NCI-H446 (cell line): ENCODE measurements at places on chromosomes 5 and 9.

DNA sequence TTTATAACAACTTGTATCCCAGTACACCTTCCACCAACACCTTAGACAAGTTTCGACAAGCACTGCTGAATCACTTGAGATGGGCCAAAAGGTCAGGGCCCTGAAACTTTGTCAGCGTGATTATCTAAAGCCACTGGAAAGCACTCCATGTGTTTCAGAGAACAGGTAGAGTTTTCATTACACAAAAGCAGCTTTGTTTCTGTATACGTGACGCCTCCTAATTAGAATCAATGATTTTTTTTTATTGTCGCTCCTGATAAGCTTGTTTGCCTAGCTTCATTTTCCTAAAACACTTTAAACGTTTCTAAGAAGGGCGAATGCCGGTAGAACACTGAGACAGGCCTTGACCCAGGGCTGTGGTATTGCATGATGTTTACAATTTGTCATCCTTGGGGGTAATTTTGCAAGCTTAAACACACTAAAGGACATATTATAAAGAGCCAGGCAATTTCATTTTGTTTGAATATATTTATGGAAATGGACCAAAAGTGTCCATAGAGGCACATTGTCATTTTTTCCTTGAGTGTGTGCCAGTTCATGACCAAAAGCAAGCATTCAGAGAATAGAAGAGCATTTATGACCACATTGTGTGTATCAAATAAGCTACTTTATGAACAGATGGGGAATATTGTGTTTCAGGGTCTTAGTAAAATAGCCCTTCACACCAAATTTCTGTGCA is 193.6 kb downstream of the GLIS3 start:
- no peak for DNase-seq

- DNase-seq: no peak
These were observed 41.8 kb downstream of the LMNB1 start for GRCh38 chr5:126818736-126819135.

GRCh38 chr5:157877821-157878220 is 18.9 kb upstream of the CLINT1 start:
- no peak for DNase-seq

- no peak for DNase-seq
These were observed 214.8 kb downstream of the TTLL11 start for GRCh38 chr9:121878271-121878822.

DNA sequence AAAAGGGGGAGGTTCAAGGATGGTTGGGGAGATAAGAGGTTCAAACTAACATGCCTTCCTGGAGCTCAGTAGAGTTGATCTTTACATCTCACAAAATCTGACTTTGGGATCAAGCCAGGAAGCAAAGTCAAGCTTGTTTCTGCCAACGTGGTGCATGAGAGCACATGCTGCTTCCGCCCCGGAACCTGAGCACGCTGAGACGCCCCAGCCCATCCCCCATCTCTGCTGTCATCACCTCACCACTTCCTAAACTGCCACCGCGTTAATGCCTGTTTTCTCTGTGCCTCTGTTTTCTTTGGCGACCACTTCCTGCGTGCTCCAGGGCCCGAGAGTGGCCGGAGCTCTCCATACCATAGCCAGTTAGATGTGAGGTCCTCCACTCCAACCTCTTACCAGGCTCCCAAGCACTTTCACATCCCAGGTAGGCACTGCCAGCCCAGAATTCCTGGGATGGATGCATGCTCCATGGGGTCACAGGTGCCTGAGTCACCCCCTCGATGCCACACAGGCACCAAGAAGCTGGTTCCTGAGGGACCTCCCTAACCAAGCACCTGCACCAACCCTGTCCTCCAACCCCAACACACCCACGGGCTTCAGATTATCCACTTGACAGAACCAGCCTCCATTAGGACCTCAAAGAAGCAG is 31.2 kb upstream of the AFAP1L1 start:
- no peak for DNase-seq

DNA sequence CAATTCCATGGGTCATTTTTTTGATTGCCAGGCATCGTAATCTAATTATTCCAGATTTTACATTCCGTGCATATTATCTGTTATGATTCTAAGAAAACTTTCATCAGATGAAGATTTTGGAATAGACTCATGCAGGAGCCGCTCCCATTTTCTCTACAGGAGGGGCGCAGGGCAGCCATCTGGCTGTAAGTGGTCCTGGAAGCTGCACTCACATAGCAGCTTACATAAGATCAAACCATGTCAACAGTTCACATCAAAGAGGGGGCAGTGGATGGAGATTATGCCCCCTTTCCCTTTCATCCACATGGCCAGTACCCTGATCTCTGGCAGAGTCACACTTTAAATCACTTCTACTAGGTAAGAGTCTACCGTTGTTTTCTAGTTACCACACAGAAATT is 73.3 kb upstream of the PCA3 start:
- no peak for DNase-seq

DNA sequence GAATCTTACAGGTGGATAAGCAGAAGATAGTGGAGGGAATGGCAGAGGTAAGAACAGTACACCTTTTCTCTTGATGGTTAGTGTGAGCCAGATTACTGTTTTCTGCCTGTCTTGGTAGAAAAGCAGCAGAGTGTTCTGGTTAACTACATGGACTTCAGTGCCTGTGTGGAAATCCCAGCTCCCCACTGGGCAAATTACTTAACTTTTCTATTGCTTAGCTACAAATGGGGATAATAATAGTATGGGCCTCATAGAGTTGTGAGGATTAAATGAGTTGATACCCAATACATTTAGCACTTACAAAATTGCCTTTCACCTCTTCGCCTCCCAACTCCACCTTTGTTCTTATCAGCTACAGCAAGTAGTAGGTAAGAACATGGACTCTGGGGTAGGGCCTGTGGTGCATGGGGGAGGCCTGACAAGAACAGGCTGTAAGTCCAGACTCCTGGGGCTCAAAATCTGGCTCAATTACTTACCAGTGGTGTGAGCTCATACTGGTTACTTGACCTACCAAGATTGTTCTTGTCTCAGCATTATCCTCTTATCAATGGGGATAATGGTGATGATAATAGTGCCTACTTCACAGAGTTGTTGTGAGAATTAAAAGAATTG is 125.1 kb downstream of the LIFR start:
- no peak for DNase-seq

DNA sequence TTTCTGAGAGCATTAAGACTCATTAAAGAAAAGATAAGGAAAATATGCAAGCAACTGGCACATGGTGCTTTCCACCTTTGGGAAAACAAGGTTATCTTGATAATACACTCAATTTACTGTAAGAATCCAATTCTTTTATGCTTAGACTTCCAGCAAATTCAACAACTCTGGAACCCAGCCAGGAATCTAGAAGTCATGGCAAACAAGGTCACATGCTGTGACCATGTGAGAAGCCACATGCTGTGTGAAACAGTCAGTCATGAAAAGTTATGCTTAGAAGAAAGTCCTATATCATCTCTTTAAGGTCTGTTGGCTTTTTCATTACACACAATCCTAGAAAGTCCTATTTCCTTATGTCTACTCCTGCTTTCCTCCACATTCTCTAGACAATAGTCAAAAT is 581.8 kb upstream of the C9orf72 start:
- DNase-seq: peak; percentile 51

DNA sequence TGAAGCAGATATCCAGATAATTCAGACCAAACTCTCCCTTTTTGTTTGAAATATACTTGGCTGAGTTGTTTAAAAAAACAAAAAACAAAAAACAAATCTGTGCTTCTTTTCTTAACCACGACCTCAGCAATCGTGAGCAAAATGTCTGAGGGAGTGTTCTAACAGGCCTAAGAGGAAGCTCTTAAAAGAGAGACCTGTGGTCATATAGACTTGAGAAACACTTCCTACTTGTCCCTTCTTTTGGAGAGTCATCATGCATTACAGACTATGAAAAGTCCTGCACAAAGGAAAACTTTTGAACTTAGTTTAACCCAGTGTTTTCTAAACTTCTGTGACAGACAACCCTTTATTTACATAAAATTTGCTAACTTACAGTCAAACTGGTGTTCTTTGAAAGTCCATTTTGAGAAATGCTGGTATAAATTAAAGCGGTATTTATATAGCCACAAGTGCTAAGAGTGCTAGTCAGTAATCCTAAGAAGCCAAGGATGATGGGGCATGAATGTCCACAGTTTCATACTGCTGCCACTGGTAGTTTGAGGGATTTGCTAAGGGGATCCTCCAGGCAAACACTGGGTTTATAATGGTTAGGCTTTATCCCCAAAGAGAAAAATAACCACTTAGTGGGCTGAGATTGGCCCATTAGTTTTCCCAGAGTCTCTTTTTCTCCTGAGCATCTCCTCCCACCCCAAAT is 199.8 kb downstream of the LRRC70 start:
- no peak for DNase-seq

GRCh38 chr5:91797576-91797975 is 414.5 kb upstream of the ARRDC3 start:
- no peak for DNase-seq

DNA sequence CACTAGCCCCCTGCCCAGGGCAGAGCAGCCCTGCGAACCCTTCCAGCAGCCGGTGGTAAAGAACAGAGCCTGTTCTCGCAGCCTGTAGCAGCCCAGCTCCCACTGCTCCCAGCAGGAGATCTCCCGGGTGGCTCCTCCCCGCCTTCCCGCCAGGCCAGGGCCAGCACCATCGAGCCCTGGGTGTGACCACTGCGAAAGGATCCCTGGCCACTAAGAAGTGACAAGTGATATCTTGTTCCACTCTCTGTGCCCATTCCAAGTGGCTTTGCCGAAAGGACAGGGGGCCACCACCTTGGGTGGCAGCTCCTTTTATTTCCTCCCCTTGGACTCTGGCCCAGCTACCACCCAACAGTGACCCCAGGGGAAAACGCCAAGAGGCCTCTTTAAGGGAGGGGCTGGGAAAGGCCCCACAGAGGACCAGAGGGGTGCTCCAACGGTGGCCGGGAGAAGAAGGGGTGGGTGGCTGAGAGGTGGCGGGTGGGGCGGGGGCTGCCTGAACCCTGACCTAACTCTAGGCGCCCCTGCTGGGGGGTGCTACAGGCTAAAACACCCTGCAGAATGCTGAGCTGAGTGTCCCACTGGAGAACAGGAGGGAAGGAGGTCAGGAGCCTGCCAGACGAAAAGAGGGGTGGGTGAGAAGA is 1.6 kb downstream of the NACC2 start:
- no peak for DNase-seq

DNA sequence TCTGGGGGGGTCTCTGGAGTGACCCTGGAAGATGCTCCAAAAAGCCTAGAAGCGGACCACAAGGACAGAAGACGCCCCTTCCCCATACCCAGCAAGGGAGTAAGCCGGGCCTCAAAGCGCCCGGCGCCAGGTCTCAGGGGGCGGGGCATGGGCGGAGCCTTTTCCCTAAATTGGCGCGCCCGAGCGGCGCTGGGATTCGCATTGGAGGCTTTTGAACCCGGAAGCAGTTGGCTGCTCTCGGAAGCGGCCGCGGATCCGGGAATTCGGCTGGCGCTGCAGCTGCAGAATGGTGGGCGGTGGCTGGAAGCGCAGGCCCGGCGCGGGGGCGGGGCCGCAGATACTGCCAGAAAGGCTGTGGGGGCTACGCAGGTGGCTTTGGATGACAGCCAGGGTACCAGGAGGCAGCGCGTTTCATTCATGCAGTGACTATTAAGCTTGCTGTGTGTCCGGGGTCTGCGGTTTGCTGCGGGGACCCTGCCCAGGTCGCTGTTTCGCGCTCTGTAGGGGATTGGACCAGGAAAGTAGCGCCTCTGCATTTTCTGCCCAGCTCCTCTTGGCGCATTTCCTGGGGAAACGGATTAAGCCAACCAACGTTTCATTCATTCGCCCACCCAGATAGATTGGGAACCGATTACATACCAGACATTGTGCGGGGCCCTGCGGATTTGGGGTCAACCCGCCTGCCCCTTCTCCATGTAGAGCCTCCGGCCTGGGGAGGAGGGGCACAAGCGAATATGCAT is 83.0 kb upstream of the FREM1 start:
- DNase-seq: peak; percentile 85

DNA sequence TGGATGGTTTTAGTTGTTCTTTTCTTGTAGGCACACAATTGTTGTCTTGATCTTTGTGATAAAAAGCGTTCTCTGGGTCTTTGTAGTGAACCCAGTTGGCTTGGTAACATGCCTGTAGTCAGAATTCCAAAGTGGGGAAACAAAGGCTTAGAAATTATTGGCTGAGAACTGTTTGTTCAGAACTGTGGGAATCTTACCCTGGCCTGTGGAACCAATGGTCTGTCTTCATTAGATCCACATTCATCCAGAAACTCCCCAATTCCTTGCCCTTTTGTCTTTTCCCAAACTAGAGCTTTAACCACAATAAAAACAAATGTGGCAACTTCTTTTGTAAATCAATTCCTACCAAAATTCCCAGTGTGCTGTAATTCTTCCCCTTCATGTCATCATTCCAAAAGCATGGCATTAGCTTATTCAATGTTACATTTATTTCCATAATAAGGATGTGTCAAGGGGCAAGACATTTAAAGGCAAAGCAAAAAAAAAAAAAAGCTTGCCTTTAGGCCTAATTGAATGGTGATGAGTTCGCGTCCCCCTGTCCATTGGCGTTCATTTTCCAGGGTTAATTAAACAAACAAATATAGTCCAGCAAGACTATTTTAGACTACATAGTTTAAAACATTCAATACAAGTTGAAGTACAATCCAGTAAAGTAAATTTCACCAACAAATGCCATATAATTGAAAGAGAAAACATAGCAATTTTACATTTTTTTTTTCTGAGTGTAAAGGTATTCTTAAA is 249.8 kb upstream of the ZNF608 start:
- DNase-seq: no peak

DNA sequence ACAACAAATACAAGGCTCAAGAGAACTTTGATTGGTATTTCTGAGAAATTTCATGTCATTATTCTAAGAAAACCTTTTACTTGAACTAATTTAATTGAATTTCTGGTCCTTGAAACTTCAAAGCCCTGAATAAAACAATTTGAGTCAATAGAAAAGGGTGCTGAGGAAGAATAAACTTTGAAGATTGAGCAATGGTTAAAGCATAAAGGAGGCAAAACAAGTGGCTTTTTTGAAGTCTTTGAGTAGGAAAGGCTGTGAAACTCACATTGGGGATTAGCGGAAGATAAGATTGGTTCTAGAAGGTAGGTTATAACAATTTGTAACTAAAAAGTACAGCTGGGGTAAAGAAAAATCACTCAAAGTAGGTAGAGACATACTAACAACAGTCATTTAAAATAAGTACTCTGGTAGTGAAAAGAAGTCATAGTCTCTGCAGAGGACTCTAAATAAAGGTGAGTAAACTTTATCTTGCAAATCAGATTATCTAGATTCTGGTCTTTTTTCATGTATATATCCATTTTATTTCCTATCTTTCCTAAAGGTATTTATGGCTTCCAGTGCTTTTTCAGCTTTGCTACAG is 6.4 kb upstream of the PLPP1 start:
- DNase-seq: no peak

GRCh38 chr5:53472720-53473510 is 7.5 kb upstream of the FST start:
- no peak for DNase-seq

DNA sequence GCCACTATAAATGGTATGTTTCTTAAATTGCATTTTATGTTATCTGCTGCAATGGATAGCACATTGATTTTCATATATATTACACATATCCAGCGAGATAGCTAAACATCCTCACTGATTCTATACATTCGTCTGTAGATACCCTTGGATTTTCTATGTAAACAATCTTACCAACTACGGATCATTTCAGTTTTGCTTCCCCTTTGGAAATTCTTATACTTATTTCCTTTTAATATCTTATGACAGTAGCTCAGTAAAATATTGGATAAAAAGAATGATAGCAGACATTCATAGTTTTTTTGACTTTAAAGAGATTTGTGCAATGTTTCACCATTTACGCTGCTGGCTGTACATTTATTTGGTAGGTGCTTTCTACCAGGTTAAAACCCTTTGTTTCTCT is 254.9 kb downstream of the SYK start:
- no peak for DNase-seq
